ENCODE measurements at places on chromosomes 12 and 14.

- no peak for DNase-seq
Measured at GRCh38 chr12:107590413-107590812, 95.2 kb upstream of the PWP1 start.

DNA sequence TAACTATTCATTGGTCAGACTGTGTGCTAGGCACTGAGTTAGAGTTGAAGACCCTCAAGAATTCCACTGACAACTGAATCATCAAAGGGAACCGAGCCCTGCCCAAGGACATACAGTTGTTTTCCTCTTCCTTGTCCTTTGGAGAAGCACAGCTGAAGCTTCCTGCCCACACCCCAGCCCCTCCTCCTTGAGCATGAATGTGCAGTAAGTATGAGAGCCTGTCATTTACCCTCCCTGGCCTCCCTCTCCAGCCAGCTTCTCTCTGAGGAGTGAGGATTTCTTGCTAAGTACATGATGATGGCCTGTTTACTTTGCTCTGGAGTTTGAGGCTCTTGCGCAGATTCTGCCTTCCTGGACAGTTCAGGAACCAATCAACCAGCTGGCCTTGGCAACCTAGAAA is 235.2 kb downstream of the CACNA1C start:
- DNase-seq: no peak

DNA sequence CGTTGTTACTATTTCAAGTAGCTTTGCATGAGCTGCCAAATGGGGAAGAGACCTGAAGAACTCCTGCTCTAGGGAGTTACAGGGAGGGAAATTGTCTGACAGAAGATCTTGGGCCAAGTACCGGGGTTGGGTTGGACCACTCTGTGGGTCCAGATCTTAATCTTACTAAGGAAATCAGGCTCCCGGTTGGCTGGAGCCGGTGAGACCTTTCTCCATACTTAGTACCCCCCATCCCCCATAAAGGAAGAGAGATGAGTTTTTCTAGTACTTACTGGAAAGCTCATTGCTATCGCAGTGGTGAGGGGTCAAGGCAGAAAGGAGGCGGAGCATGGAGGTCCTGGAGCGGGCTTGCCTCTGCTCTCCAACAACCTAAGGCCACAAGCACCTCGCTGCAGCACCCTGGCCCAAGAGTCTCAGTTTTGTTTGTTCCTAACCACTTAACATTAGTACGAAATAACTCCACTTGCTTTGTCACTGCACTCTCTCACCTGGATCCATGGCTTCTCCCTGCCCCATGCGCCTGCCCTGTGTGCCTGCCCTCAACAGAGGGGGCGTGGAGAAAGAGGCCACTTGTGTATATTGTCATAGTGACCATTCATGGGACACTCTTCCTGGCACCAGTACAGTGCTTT is 6.8 kb upstream of the UNC119B start:
- no peak for DNase-seq

DNA sequence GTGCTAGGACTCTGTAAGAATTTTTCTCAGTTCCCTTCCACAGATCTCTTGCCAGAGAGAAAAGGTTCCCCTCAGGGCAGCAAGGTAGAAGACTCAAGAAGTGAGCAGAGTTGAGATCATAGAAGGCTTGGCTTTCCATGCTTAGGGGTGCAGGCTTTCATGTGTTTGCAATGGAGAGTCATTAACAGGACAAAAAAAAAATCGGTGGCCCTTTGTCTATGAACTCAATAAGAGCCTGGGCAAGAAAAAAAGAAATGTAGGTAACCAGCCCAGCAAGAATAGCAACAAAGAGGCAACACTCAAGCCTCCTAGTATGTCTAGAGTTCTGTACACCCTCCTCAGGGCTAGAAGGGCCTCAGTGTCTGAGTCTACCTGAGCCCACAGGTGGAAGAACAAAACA is 23.4 kb upstream of the LRP6 start:
- no peak for DNase-seq

DNA sequence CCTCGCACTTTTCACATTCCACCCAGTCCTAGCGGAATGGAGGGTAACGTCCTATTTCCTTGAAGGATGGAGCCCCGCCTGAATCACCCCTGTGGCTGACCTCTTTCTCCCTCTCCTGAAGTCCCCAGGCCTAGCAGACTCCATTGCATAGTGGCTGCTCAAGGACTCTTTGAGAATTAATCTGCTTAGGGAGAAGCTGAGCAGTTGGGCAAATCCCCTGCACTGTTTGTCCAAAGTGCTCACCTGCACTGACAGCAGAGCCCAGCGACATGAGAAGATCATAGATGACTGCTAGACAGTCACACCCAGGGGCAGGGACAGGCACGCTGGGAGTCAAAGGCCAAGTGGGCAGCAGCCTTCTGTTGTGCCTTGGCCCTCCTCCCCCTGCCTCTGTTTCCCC is 37.7 kb upstream of the DICER1 start:
- no peak for DNase-seq

DNA sequence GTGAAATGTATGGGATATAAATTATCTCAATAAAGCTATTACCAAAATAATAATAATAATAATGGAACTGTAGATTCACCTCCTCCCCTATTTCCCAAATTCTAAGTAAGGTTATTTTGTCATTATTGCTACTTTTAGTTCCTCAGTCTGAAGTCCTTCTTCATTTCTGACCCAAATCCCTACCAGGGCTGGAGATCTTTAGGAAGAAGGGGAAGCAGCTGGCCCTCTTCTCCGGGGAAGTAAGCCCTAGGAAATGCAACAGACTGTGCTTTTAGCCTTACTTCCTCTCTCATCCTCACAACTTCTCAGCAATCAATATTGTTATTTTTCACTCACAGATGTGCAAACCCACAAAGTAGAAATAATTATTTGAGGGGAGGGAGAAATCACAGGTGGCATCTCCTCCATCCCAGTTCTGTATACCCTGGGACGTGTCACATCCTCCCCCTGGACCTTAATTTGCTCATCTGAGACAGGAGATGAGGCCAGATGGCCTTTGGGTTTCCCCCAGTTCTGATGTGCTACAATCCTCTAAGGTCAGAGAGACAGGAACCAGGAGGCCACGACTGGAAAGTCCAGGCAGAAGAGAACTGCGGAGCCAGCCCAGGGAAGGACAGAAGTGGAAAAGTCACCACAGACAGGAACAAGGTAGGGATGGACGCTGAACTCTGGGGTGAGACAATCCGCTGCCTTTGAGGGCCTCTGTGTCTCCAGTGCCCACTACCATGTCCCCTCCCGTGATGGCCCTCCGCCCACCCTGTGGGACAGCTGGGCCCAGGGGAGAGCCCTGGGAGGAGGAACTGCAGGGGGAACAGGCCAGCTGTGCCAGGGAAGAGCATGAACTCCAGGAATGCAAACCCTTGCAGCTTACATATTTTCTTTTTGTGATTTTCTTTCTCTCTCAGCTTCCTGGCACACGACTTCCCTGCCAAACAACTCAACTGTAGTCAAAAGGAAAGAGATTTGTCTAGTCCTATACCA is 10.6 kb upstream of the TNFRSF1A start:
- no peak for DNase-seq

DNA sequence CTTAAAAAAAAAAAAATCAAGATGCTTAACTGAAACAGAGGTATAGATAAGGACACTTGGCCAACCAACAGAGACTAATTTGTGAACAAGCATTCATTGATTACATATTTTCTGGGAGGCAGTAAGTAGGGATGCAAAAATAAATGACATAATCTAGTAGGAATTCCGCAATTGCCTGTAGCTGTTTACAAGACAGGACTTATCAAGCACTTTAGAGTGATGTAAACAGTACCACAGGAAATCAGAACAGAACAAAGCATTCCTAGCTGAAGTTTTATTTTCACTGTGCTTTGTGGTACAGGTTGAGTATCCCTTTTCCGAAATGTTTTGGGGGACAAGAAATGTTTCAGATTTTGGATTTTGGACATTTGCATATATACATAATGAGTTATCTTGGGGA is 68.2 kb upstream of the FGD4 start:
- no peak for DNase-seq

- no peak for DNase-seq
Measured at GRCh38 chr12:46959502-46959901, 119.9 kb upstream of the PCED1B start.

DNA sequence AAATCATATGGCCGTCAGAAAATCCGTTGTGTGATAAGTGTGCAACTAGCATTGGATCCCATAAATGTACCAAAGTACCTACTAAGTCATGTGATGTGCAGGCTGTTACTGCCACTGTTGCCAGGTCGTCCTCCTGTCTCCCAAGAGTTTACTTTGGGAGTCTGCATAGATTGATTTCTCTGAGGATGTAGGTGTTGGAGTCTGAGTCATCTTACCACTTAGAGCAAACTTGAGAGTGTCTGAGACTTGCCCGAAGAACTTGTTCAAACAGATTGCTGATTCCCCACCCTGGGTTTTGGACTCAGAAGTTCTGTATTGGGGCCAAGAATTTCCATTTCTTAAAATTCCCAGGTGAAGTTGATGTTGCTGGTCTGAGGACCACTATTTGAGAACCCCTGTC is 11.4 kb downstream of the TMX1 start:
- DNase-seq: no peak

DNA sequence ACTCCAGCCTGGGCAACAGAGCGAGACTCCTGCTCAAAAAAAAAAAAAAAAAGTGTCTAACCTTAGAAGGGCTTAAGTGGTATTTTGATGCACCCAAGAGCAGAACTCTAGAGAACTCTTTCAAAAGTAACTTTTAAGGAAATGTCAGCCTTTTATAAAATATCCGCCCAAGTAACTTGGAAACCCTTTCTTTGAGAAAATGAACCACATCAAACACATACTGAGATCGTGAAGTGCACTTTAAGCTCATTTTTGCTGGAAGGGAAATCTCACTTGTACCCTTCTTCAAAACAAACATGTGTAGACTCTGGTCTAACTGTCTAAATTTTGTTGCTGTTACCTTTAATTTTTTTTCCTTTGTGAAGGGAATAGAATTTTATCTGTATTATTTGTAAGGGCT is 5.5 kb downstream of the C12orf56 start:
- DNase-seq: no peak

DNA sequence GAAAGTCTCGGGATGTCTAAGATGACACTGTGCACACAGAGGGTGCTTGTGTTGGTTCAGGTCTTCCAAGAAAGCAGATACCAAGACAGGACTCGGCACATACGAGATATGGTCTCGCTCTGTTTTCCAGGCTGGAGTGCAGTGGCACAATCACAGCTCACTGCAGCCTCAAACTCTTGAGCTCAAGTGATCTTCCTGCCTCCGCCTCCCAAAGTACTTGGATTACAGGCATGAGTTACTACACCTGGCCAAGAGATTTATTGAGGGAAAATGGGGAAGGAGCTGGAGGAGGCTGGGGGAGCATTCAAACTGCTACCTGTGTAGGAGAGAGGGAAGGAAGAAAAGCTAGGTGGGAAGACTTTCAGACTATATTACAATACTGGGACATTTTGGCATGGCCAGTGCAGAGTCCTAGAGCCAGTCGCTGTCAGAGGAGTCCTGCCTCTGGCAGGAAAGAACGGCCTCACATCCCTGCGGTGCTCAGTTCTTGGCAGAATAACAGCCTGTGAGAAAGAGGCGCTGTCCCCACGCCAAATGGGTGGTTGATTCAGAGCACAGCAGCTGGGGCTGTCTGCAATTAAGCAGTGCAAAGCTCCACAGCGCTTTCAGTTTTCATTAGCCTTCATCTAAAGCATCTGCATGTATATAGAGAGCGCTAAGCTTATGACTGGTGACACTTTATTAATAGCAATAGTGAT is 18.3 kb downstream of the SLC17A8 start:
- no peak for DNase-seq

- no peak for DNase-seq
Measured at GRCh38 chr12:53056296-53056695, 6.4 kb downstream of the TNS2 start.

- no peak for DNase-seq
Measured at GRCh38 chr12:120830052-120830940, 73.9 kb downstream of the SPPL3 start.

- DNase-seq: no peak
Measured at GRCh38 chr12:15682826-15683225, 106.4 kb downstream of the EPS8 start.

- no peak for DNase-seq
Measured at GRCh38 chr14:60905923-60906322, 75.0 kb downstream of the TRMT5 start.

GRCh38 chr14:105351920-105352851 is 37.6 kb downstream of the PACS2 start:
- peak; percentile 75 for DNase-seq

DNA sequence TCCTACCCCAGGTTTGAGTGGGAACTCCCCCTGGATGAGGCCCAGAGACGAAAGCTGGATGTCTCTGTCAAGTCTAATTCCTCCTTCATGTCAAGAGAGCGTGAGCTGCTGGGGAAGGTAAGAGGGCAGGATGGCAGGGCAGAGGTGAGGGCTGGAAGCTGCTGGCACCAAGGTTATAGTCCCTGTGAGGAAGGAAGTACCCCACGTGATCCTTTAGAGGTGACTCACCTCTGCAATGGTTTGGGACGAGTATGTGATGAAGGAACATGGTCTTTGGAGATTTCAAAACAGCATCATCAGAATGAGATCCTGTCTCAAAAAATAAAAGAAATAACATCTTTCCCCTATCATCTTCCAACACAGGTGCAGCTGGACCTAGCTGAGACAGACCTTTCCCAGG is 9.2 kb upstream of the MYL6B start:
- no peak for DNase-seq

DNA sequence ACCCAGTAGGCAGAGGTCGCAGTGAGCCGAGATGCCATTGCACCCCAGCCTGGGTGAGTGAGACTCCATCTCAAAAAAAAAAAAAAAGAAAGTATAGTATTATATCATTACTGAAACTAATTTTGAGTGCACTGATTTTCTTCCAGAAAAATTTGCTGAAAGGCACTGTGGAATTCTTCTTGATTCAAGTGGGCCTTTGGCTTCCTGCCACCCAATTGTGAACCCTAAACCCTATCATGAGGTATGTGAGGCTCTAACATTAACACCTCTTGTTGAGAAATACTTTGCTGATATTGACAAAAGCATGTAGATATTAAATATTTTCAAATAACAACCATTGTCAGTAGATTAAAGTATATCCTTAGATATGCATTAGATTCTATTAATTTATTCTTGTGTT is 211.2 kb downstream of the LRRK2 start:
- no peak for DNase-seq

DNA sequence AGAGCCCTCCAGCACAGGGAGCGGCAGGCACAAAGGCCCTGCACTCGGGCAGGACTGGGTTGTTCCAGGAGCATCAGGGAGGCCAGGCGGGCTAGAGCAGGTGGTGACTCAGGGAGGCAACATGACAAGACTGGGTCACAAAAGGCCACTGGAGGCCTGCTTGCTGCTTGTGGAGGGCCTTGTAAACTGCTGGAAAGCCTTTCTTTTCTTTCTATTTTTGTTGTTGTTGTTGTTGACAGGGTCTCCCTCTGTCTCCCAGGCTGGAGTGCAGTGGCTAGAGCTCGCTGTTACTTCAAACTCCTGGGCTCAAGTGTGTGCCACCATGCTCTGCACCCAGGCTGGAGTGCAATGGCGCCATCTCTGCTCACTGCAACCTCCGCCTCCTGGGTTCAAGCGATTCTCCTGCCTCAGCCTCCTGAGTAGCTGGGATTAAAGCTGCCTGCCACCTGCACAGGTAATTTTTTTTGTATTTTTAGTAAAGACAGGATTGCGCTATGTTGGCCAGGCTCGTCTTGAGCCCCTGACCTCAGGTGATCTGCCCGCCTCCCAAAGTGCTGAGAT is 11.8 kb upstream of the RCOR1 start:
- DNase-seq: no peak

- DNase-seq: peak; percentile 55
Measured at GRCh38 chr12:57756406-57757341, 1.8 kb downstream of the MARCHF9 start.

Measured in activated T-helper 1 cell treated with Interleukin-2 at 50 U/mL for 16 hours (primary cell).